ENCODE measurements at places on chromosomes 13 and 19.

DNA sequence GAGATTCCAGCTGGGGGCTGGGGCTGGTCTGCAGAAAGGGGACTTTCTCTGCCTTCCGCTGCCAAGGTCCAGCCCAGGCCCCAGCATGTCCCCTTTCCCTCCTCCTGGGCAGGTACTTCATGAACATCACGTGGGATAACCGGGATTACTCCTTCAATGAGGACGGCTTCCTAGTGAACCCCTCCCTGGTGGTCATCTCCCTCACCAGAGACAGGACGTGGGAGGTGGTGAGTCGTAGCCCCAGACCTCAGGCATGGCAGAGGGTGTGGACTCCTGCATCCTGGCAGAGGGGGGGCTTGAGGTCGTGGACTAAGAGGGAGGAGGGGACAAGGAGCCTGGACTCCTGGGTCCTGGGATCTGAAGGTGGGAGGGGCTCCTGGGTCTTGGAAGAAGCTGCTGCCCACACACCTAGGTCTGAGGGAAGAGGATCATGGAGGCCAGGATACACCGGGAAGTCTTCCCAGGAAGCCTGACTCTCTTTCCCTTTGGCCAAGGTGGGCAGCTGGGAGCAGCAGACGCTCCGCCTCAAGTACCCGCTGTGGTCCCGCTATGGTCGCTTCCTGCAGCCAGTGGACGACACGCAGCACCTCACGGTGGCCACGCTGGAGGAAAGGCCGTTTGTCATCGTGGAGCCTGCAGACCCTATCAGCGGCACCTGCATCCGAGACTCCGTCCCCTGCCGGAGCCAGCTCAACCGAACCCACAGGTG is 20.6 kb downstream of the GRIN2D start:
- DNase-seq, result no peak

DNA sequence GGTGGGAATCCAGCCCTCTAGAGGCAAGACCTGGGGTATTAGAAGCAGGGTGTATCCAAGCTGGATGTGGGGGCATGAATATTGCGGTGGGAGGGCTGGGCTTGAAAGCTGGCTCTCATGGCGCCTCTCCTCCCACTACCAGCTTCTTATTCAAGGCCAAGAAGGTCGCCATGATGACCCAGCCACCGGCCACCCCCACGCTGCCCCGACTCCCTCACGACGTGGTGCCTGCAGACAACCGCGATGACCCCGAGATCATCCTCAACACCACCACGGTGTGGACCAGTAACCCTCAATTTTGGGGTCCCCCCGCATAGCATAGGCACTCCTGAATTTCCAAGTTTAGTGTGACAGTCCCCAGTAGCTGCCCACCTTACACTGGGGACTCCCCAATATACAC is 41.7 kb downstream of the RYR1 start:
- no peak for DNase-seq

- no peak for DNase-seq
These were observed 12.6 kb downstream of the ATP11A start for GRCh38 chr13:112702341-112702985.

DNA sequence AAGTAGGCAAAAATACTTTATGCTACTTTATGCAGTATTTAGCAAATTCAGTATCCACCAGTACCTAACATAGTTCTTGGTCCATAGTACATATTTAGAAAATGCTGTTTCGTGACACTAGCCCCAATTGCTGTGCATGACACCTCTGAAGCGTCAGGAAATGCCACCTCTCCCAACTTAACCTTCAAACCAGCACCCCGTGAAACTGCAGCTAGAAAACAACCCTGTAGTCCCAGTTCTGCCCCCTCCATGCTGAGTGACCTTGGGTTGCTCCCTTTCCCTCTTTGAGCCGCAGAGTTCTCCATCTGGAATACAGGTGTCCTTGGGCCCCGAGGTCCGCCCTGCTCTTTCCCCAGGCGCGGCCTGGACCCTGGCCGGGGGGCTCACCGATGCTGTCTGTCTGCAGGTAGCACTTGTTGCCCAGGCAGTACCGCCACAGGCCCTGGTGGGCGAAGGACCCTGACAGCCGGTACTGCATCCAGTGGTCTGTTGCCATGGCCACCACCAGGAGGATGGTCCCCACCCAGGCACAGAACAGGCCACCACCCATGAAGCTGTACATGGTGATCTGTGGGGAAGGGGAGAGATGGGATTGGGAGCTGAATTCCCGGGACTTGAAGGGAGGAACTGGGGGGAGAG is 773 bp downstream of the LIM2 start:
- DNase-seq, result no peak

GRCh38 chr13:48110132-48110868 is 15.4 kb upstream of the MED4 start:
- peak; percentile 8 for DNase-seq
